ENCODE measurements at places on chromosomes 4 and X.

- DNase-seq, result no peak
These were observed 200.2 kb upstream of the FAM241A start for GRCh38 chr4:111945014-111945413.

GRCh38 chrX:49878128-49878833, 1.0 kb upstream of the USP27X start:
- DNase-seq, result no peak

DNA sequence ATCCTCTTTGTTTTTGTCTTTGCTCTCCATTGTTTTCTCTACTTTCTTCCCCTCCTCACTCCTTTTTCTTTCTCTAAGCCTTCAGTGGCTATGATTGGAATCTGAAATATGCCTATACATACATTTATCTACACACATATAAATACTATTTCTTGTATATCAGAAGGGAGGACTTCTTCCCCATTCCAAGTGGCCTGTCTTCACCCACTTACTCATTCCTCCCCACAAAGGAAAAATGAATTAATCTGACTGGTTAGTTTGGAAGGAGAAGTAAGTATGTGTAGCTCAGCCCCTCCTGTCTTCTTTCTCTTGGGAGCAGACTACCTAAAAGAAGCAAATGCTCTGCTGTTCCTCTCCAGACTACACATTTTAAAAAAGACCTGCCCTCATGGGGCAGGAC, 17.7 kb downstream of the GUCY2F start:
- DNase-seq, result no peak

DNA sequence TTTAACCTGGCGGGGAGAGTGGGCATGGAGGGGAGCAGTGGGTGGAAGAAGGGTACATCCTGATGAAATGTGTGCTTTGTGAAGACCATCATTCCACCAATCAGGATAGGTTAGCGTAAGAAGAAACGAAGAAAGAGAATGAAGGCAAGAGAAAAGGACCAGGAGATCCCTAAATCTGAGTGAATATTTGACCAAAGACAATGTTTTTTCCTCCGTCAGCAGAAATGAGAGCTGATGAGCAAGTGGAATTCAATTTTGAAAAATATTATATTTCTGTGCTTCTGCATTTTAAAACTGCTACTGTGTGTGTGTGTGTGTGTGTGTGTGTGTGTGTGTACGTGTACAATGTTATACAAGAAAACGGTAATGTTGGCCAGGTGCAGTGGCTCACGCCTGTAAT, 58.3 kb upstream of the NOCT start:
- no peak for DNase-seq

- no peak for DNase-seq
These were observed 26.5 kb downstream of the STIM2 start for GRCh38 chr4:26887143-26887542.
